ENCODE measurements at places on chromosomes 5 and 9.
A peak's percentile ranks its signal among the peaks of the same experiment; 100 is the strongest.

DNA sequence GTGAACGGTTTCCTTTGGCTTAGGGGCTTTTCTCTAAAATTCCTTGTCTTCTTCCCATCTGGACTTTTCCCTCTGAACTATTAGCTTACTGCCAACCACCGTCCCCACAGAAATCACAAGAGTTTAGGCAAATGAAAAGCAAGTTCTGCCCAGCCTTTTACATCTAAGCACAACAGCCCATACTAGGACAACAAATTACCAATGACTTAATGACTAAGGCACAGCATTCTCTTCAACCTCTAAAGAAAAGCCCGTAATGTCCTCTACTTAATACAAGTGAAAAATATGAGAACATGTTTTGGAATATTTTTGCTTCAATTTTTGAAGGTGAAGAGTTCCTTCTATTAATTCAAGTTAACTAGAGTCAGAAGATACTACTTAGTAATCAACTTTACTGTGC lies 1.2 kb downstream of the ZBTB5 start:
- H3K36me3 ChIP-seq, result peaks cover 6% of the 10 kb centered on the region
- no peak for DNase-seq
- peak overlapping the region; percentile 100 for H3K27ac ChIP-seq
- peak overlapping the region; percentile 98 for H3K4me3 ChIP-seq
- H3K27me3 ChIP-seq, result no peaks in the 10 kb centered on the region

GRCh38 chr5:178637356-178638074 lies 10.7 kb upstream of the CLK4 start:
- H3K27ac ChIP-seq, result no peak overlapping the region
- peaks cover 12% of the 10 kb centered on the region for H3K27me3 ChIP-seq
- DNase-seq, result no peak
- H3K4me1 ChIP-seq, result no peaks in the 10 kb centered on the region

DNA sequence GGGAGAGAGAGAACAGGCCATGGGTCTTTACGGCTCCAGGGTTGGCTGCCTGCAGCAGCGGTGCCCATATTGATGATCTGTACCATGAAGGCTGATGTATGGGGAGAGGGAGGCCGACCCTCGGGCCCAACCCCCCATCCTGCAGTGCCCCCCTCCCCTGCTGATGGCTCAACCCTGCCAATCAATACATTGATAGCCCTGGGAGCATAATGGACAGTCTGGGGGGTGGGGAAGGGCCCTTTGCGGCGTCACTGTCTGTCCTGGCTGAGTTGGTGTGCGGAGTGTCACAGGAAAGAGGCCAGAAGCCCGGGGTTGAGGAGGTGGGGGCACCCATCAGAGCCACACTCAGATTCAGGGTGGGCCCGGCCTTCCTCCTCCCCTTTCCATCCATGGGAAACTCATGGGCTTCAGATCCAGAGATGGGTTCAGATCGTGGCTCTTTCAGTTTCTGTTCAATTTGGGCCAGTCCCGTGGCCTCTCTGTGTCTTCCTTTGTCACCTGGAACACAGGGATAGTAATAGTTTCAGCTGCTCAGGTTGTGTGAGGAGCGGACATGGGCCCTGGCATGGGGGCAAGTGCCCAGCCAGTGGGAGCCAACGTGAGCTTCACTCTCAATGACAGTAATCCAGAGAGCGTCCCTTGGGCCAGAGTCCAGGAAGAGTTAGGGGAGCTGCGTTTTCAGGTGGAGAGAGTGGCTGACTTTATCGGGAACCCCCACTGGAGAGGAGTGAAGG lies 9.5 kb downstream of the FGF18 start:
- H3K27me3 ChIP-seq, result peaks cover 5% of the 10 kb centered on the region
- peak overlapping the region; percentile 50 for H3K27ac ChIP-seq
- no peaks in the 10 kb centered on the region for H3K36me3 ChIP-seq

DNA sequence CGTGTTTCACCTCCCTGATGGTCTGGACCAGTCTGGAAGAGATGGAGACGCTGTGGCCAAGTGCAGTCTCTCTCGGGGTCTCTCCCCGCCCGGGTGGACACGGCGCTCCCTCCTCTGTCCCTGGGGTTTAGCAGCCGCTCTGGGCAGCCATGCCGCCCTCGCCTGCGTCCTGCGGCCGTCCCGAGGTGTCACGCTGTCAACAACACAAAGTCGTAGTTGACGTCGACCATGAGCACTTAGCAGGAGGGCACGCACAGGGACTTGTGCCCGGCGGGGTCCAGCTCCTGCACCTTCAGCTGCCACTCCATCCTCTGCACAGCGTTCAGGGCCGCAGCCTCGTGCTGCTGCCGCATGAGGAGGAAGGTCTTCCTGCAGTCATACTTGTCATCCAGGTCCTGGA lies 368.9 kb downstream of the CDH9 start:
- H3K27me3 ChIP-seq, result no peaks in the 10 kb centered on the region
- no peak for DNase-seq
- H3K27ac ChIP-seq, result no peak overlapping the region
- no peaks in the 10 kb centered on the region for H3K36me3 ChIP-seq
- H3K4me3 ChIP-seq, result no peak overlapping the region

DNA sequence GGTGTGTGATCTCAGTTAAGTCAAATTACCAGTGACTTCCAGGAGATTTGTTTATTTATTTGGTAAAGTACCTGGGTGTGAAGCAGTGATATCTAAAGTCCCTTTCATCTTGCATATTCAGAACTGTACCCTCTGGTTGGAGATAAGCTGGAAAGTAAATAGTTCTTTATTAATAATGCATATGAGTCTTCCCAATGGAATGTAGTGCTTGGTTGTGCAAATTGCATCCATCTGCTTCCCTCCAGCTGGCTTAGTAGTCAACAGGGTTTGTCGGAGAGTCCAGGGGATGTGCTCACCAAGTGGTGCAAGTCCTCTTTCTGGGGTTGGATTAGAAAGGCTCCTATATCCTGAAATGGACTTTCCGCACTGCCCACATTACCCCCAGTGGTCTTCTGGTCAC lies 42.0 kb downstream of the TRPM3 start:
- peaks cover 2% of the 10 kb centered on the region for H3K4me1 ChIP-seq
- no peaks in the 10 kb centered on the region for H3K27me3 ChIP-seq
- no peak overlapping the region for H3K27ac ChIP-seq
- H3K4me3 ChIP-seq, result no peak overlapping the region

DNA sequence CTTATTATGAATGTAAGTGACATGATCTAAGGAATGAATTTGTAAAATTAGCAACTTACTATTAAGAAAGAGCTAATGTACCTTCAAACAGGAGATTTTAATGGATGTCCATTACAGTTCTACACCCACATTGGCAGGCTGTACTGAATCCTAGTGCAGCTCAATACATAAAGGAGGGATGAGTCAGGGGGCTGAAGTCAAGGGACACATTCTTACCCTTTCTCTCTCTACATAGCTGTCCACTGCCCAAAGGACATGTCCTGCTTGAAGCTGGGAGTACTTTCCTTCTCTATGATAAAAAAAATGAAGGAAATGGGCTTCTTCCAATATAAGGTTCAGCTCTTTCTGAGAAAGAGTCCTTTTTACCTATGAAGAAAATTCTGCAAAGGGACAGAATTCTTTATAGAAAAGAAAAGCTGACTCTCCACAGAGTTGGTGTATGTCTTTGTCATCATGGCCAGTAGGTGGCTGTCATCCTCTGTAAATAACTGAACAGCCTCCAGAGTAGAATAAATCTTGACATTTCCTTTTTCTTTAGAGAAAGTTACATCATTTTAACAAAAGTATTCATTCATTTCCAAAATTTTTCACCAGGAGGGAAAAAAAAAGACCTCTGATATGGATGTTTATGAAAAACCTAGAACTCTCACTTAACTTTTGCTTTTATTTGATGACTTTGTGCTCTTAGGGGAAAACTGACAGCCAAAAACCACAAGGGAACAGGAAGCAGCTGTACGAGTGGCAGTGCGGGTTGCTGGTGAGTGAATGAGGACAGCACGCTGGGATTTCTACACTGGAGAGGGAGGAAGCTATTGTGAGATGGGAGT lies 13.1 kb upstream of the IFNA14 start:
- H3K4me3 ChIP-seq, result no peak overlapping the region
- H3K36me3 ChIP-seq, result no peaks in the 10 kb centered on the region
- H3K4me1 ChIP-seq, result peaks cover 1% of the 10 kb centered on the region

- H3K27me3 ChIP-seq, result peaks cover 25% of the 10 kb centered on the region
- no peak overlapping the region for H3K27ac ChIP-seq
- H3K36me3 ChIP-seq, result no peaks in the 10 kb centered on the region
- no peak for DNase-seq
- peaks cover 5% of the 10 kb centered on the region for H3K4me1 ChIP-seq
- H3K4me3 ChIP-seq, result no peak overlapping the region
Measured at GRCh38 chr9:134223091-134223490, 58.7 kb upstream of the RNU6ATAC start.

DNA sequence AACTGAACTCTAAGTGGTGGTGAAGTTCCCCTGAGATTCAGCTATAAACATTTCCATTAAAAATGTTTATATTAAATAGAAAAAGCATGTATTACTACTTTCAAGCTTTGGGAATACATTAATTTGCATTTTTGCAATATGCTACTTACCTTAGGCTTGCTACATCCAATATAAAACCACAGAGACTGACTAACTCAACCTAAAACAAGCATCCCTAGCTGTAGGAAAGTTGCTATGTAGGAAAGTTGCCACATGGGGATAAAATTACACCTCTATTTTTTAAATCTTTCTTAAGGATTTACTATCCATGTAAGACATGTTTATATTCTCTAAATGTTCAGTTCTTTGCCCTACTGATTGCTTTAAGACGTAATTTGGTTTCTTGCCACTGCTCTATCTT lies 12.8 kb downstream of the SCAMP1 start:
- H3K27me3 ChIP-seq, result no peaks in the 10 kb centered on the region
- no peak overlapping the region for H3K4me3 ChIP-seq
- no peaks in the 10 kb centered on the region for H3K36me3 ChIP-seq
- DNase-seq, result no peak
- H3K4me1 ChIP-seq, result peaks cover 3% of the 10 kb centered on the region

DNA sequence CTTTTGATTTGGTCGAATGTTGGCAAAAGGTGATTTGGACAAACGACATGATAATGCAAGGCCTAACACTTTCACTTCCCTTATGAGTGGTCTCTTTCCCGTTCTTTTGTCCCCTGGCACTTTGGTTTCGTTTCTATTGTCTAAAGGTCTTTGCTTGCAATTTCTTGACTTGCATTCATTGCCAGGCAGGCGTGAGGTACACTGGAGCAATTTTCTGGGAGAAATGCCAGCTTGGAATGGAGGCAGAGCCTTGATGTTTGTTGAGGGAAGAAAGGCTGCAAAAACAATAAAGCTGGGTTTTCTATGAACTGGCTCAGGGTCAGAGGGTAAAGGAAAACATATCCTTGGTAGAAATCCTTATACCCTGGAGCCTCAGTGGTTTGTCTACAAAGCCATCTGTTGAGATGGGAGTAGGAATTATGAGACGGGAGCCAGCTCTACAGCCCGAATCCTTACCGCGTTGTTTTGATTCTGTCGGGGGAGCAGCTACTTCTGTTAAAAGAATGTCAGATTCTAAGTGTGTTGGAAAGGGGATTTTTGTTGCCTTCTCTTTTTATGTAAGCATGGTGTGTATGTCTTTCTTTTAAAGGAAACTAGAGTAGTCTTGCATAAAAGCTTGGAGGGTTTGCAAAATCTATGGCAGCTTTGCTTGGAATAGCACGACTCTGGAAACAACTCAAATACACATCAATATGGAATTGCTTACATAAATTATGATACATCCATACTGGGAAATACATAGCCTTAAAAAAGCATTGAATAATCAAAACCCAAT lies 158.9 kb downstream of the RMI1 start:
- H3K27me3 ChIP-seq, result peaks cover 70% of the 10 kb centered on the region
- peaks cover 5% of the 10 kb centered on the region for H3K4me1 ChIP-seq
- H3K27ac ChIP-seq, result no peak overlapping the region
- H3K36me3 ChIP-seq, result no peaks in the 10 kb centered on the region

GRCh38 chr9:124208571-124208970 lies 49.2 kb upstream of the NEK6 start:
- H3K27ac ChIP-seq, result no peak overlapping the region
- peaks cover 15% of the 10 kb centered on the region for H3K27me3 ChIP-seq

DNA sequence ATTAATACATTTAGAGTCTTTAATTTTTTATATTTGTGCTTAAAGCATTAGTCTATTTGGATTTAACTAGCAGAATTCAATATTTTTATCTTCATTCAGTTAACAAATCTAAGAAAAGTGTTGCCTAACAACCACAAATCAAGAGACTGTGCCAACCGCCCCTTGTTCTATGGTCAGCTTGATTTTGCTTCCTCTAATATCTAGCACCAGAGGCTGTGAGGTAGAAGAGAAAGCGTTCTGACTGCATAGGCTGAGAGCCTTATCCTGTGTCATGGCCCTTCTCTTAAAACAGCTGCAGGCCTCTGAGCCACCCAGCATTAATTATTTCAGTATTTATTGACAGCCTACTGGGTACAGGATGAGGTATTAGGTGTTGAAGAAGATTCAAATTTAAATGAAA lies 693.0 kb upstream of the CDH6 start:
- H3K27me3 ChIP-seq, result no peaks in the 10 kb centered on the region
- H3K36me3 ChIP-seq, result peaks cover 3% of the 10 kb centered on the region
- H3K4me1 ChIP-seq, result peaks cover 36% of the 10 kb centered on the region
- no peak overlapping the region for H3K27ac ChIP-seq

GRCh38 chr5:17219469-17219868 lies 2.0 kb downstream of the BASP1 start:
- no peaks in the 10 kb centered on the region for H3K27me3 ChIP-seq
- peak overlapping the region; percentile 96 for H3K4me3 ChIP-seq
- peak overlapping the region; percentile 98 for H3K27ac ChIP-seq
- peaks cover 32% of the 10 kb centered on the region for H3K4me1 ChIP-seq

Measured in progenitor cell of endocrine pancreas (in vitro differentiated cells).